Central memory CD4-positive, alpha-beta T cell (primary cell): ENCODE measurements at places on chromosomes 7 and 10.

DNA sequence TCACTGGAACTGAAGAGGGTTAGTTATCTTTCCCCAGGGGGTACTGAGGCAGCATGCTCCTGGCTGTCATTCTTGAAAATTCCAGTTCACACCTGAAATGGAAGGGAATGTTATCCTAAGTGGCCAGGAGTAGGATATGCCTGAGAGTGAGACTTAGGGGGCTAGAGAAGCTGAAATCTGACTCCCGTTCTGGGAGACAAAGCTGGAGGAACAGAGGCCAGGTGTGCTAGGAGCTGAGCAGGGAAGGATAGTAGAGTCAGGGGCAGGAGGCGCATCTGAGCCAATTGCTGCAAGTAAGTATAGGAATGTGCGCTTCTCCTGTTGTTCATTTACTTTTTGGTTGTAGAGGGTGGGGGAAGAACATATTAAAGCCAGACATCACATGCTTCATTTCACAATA is 58.1 kb upstream of the KIAA1217 start:
- no peak for DNase-seq

DNA sequence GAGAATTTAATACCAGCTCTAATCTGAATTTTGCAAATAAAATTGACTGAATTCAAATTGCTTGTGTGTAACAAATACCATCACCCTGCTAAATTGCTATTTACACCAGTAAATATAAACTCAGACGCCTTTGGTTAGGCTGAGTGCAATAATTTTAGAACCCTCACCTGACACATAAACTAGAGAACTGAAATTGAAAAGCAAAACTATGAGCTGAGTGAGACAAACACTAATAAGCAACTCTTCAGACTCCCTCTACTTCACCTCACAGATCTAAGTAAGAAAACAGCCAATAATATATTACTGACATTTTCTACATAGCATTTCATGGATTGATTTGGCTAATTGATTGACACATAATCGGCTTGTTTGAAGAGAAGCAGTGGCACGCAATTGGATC is 621.2 kb downstream of the REEP3 start:
- DNase-seq = no peak

GRCh38 chr7:80851896-80852476 is 66.9 kb downstream of the SEMA3C start:
- no peak for DNase-seq

DNA sequence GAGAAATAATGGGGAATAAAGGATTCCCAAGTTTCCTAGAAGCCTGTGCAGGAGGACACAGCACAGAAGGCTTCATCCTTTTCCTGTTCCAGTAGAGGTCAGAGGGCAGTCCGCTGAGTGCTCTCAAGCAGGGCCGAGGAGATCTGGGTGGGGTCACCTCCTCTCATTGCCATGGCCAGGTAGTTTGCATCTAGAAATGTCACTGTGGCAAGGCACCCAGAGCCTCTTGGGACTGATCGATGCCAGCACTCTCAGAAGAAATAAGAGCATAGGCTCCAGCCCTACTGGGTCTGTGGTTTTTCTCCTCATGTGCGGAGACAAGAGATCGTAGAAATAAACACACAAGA is 7.9 kb downstream of the NUB1 start:
- DNase-seq = no peak

DNA sequence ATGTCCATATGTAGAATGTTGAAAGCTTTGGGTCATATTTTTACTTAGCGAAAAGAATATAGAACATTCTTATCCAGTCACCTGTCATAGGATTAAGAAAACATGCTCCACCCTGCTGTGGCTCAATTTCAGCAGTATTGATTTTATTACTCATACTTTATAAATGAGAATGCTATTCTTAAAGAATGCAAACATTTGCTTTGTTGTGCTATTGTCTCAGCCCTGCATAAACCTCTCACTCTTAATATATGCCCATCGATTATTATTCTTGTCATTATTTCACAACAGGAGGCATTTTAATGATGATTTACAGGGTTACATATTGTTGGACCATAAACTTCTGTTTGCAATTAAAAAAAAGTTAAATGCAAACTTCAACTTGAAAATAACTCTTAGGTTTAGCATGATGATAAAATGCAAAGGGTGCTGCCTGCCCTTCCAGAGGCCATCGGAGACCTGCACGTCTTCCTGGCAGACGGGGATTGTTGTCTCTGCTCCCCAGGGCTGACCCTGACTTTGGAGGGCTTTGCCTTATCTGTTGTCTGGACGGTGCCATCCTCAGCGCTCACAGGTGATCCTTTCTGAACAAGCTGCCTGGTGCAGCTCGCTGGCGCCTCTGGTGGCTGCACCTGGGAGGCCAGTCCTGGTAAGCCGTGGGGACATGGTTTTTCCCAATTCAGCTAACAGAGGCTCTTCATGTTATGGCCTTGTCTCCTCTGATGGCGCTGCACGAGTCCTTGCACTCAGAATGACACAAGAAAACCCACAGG is 50.0 kb upstream of the SHH start:
- DNase-seq = no peak

- DNase-seq = no peak
Measured at GRCh38 chr7:8121243-8121642, 140.7 kb downstream of the ICA1 start.

GRCh38 chr10:11715815-11716494 is 26.2 kb upstream of the ECHDC3 start:
- no peak for DNase-seq

DNA sequence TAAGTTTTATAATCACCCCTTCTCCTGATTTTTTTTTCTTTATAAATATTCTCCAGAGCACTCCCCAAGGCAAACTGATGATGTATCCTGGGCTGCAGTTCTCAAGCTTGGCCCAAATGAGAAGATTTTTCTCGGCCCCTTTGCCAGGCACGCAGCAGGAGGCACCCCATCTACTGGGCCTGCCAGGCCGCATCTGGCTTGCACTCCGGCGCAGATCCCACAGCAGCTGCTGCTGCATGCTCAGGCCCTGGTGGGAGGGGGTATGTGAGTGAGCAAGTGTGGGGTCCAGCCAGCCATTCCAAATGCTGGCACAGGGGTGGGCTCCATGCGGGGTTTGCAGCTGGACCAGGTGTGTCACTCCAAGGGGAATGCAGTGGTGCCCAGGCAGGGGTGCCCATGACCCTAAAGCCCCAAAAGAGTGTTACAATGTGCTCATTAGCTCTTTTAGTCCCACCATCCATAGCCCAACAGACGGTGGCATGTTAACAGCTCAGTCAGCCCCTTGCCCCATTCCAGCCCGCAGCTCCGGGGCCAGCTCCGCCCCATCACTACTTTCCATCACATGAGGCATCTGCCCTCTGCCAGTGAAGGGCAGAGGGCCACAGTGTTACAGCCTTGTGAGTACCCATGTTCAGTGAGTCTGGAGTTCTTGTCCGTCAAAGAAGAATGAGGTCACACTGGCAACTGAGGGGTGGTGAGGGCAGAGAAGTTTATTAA is 25.9 kb downstream of the OAT start:
- no peak for DNase-seq

GRCh38 chr7:7434329-7434728 is 101.3 kb downstream of the COL28A1 start:
- no peak for DNase-seq

GRCh38 chr7:4072161-4072925 is 609.8 kb upstream of the FOXK1 start:
- no peak for DNase-seq

- DNase-seq = no peak
Measured at GRCh38 chr10:72688208-72688651, 3.7 kb upstream of the MCU start.

GRCh38 chr7:19248681-19249080 is 103.5 kb upstream of the FERD3L start:
- no peak for DNase-seq

GRCh38 chr7:134690016-134690415 is 43.4 kb downstream of the BPGM start:
- DNase-seq = no peak

GRCh38 chr7:2141651-2142050 is 91.1 kb downstream of the MAD1L1 start:
- DNase-seq = no peak

- DNase-seq = no peak
Measured at GRCh38 chr10:86354761-86355540, 11.6 kb downstream of the GRID1 start.

- DNase-seq = no peak
Measured at GRCh38 chr10:77377034-77377433, 260.6 kb downstream of the KCNMA1 start.

DNA sequence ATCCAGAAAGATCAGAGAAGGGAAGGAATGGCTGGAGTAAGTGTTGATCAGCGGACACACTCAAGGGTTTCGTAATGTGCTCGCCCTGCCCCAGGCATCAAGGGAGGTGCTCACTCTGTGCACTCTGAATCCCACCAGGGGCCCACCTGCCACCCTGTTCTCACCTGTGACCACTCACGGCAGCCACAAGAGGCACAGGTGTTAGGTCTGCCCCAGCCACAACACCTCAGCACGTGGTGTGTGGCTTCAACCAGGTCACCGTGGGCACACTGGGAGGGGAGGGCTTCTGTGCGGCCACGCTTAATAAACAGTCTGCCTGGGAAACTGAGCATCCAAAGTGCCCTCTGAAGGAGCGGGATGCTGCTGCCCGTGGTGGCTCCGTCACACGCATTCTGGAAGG is 49.8 kb downstream of the CUX1 start:
- DNase-seq = no peak

- no peak for DNase-seq
Measured at GRCh38 chr10:128056303-128057050, 69.7 kb downstream of the MKI67 start.

- DNase-seq = no peak
Measured at GRCh38 chr7:11847336-11847735, 15.3 kb upstream of the THSD7A start.

DNA sequence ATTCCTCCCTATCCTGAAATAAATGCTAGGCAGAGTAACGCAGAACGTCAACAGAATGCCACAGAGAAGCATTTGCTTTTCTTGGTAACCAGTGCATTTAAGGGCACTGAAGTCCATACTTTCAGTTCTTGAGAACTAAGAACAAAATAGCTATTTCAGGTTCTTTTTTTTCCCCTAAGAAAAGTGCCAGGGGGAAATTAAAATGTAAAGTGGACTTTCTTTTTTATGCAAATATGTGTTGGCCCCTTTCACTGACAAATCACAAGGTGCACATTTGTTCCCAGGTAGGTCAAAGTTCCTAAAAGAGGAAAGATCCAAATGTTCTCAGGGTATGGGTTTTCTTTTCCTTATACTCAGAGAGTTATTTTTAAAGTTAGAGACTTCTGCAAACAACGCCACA is 151.5 kb downstream of the HPSE2 start:
- DNase-seq = no peak

DNA sequence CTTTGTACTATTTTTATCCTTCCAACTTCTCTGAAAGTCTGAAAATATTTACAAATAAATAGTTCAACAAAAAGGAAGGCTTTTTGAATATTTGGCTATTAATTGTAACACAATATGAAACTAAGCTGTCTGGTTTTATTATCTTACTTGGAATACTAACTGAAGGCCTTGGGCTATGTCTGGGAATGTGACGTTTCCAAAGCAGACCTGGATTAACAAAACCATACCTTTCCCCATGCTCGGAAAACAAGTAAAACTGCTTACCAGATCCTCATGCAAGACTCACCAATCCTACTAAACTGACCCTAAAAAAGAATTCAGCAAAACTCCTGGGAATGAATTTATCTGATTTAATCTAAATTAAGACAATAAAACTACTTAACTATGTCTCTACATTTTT is 116.4 kb downstream of the ATE1 start:
- no peak for DNase-seq

- no peak for DNase-seq
Measured at GRCh38 chr7:130492523-130493274, 814 bp downstream of the MEST start.

GRCh38 chr7:131355917-131356777 is 28.5 kb downstream of the MKLN1 start:
- no peak for DNase-seq

GRCh38 chr7:3240826-3241430 is 60.1 kb upstream of the SDK1 start:
- DNase-seq = no peak

DNA sequence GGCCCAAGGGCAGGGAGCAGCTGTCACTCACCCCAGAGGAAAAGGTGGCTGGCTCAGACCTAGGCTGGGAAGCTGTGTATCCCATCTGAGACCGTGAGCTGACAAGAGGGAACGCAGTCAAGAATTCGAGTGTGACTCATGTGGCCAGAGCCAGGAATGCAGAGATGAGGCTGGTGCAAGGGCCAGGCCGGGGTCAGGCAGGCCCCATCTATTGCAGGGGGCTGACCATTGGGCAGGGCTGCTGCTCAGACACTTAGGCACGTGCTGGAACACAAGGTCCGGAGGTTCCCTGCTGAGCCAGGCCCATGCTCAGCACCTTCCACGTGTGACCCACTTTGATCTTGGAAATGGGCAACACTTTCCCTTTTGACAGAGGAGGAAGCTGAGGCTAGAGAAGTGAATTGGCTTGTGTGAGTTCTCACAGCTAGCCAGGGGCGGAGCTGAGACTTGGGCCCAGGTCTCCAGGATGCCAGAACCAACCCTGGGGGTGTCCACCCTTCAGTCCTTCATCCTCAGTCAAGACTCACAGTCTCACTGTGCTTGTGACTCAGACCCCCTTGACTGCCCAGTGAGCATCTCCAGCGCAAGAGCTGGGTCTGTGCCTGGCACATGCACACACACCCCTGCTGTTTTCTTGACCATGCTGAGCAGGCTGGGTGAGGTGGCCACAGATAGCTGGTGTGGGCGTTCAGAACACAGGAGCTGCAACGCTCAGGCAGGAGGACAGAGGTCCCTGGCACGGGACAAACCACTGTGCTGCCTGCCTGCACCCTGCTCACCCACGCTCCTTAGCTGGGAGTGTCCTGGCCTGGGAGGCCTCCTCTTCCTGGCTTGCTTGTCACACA is 47.6 kb upstream of the PPIF start:
- no peak for DNase-seq
